Right ventricle myocardium inferior (tissue), 1 donor: ENCODE measurements at places on chromosomes 11 and 22. TPM values are rescaled to one million over a fixed set of nuclear protein-coding genes. Genes with fewer than 3 reads are reported as not detected.

- no peak for DNase-seq
Observed at GRCh38 chr11:57216463-57216862, 20.6 kb downstream of the APLNR start.

GRCh38 chr22:47633111-47633510 lies 870.7 kb downstream of the TBC1D22A start:
- no peak for DNase-seq

- DNase-seq, result no peak
Observed at GRCh38 chr11:80346353-80347059, 905.7 kb upstream of the TENM4 start.

Gene P2RX3
- total RNA-seq, result 3.2 TPM

Gene ZNF74
- total RNA-seq, result 6.3 TPM
